Endothelial cell (in vitro differentiated cells): ENCODE measurements at places on chromosomes 11 and 22. TPM values are rescaled to one million over a fixed set of nuclear protein-coding genes. Genes with fewer than 3 reads are reported as not detected.
A peak's percentile ranks its signal among the peaks of the same experiment; 100 is the strongest.

GRCh38 chr11:119525180-119525866, 102.4 kb upstream of the THY1 start:
- no peak for DNase-seq

GRCh38 chr22:34696557-34696956, 369.4 kb upstream of the ISX start:
- no peak for DNase-seq

The KRTAP5-9 gene
- total RNA-seq = 0.80 TPM

DNA sequence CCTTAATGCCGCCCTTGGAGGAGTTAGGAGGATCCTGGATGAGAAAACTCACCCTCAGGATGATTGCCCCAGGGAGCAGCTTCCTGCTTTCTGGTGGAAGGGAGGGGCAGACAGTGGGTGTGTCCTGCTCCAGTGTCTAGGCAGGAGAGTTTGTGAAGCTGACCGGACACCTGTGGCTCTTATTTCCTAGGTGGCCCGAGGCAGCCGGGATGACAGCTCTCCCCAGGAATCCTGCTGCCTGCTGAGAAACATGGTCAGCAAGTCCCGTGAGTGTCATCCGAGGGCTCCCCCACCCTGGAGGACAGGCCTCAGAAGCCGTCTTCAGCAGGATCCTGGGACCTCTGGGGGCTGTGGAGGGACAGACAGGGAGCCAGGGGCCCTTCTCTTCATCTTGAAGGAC, 50.4 kb downstream of the ST3GAL4 start:
- DNase-seq = no peak

DNA sequence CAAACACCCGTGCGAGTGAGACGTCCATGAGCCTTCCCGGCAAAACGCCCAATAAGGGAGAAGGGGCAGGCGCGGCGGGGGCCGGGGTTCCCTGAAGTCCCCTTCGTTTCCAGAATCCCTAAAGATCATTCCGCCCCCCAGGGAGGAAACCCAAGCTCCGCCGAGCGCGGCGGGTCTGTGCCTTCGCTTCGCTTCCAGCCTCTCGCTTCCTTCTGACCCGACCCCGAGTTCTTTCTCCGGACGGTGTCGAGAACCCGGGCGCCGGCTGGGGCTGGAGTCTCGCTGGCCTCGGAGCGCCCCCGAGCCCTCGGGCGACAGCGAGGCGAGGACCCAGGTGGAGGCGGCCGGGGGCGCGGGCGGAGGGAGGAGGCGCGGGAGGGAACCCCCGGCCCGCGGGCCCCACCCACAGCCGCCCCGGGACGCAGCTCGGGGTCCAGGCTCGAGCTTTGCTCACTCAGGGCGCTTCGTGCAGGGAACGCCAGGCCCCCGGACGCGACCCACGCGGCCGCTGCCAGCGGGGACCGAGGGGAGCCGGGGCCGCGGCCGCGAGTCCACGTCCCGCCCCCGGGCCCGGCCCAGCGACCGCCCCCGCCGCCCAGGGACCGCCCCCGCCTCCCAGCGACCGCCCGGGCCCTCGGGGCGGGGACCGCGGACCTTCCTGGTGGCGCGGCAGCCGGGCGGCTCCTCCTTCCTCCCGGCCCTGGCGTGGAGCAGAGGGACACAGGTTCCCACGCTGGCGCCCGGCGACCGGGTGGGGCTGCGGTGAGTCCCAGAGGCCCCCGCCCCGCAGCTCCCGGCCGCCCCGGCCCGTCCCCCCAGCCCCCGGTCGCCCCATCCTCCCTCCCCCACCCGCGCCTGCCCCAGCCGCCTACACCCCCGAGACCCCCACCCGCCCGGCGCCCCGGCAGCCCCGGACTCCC, at the start of gene PGGHG:
Gene PGGHG (plus strand): TSS at position 649 of the 920 bp plus-strand sequence. CDS start 691 bp downstream, outside the sequence.
- DNase-seq = peak; percentile 69

DNA sequence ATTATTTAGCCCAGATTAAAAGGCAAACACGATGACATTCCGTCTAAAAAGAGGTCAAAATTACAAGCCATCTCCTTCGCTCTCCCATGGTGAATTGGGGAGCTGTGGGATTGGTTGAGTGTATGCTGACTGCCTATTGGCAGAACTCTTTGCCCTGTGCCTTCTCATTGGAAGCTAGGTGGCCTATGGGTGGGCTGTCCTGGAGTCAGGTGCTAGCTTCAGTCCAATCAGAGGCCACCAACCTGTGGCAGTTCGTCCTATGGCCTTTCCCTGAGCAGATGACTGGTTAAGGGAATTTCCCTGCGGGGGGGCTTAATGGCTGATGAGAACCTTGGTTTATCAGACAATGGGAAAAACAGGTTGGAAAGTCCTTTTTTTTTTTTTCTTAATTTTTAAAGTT, 3.2 kb upstream of the MTMR3 start:
- DNase-seq = no peak

DNA sequence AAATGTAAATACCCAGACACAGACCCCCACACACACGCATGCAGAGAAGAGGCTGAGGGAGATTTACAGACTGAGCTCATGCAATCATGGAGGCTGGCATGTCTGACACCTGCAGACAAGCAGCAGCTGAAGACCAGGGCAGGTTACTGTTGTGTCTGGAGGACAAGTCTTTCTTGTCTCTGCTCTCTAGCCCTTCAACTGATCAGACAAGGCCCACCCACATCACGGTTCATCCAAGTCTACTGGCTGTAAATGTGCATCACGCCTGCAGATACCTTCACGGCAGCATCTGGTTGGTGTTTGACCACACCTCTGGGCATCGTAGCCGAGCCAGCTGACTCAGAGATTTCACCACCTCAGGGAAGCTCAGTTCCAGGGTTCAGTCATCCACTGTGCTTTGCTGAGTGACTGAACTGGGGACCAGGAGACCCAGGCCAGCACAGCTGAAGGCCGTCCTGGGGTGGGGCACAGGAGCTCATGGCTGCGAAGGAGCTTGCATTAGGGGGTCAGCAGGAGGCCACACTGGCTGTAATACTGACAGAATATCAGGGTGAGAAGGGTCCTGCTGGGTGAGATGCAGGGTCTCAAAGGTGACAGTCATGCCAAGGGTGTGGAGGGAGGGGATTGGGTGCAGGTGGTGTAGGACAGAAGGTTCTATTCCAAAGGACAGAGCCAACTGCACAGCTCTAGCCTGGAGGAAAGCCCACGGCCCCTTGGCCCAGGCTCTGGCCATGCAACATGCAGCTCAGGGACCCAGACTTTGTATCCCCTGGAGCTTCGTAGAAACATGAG, 304.9 kb downstream of the BRD1 start:
- no peak for DNase-seq

The OR5B17 gene
- total RNA-seq = not detected

The VPS51 gene
- total RNA-seq = 161 TPM

The ASCL3 gene
- total RNA-seq = not detected

GRCh38 chr22:47188261-47189055, 426.0 kb downstream of the TBC1D22A start:
- DNase-seq = no peak
